ENCODE measurements at places on chromosomes 6 and 20. TPM values are rescaled to one million over a fixed set of nuclear protein-coding genes. Genes with fewer than 3 reads are reported as not detected.

DNA sequence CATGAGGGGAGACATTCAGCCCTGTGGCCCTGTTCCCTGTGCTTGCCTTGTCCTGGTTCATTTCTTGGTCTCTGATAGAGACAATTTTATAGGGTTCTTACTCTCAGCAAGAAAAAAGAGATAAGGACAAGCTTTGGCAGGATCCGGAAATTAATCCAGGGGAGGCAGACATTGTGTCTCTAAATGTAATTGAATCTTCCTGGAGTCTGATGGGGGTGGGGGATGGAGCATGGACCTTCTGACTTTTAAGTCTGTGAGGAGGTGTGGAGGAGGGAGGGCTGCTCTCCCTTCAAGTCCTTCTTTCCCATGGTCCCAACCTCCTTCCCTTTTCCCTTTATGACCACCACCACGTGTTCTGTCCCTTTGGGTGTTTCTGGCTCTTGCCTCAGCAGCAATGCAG is 512.7 kb downstream of the DHX35 start:
- DNase-seq, result no peak
- H3K27me3 ChIP-seq, result no peaks in the 10 kb centered on the region
- no peaks in the 10 kb centered on the region for H3K36me3 ChIP-seq
- H3K4me3 ChIP-seq, result no peak overlapping the region

DNA sequence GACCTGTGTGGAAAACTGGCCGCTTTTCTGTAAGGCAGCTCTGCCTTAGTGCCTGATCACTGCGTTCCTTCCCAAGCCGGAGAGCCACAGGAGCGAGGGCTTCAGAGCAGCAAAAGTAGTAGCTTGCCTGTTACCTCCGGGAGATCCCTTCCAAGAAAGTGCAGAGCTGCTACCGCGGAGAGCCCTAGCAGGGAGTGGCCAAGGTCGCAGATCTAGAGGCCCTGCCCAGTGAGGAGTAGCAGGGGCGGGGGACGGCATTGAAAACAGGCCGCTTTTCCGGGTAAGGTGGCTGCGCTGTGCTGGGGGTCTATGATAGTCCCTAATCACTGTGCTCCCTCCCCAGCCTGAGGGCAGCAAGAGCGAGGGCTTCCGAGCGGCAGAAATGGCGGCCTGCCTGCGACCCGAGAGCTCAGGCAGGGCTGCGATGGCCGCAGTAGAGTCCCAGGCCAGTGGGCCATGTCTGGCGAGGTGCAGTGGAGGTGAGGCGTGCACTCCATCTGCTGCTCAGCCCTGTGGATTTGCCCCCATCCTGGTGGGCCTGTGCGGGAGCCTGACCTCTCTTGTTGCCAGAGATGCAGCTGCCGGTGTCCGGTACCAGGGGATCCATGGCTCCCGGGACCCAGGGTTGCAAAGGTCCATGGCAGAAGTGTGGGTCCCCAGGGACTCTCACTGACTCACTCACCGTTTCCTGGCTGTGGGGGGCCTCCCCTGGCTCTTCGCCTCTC is 67.3 kb downstream of the KLHL32 start:
- H3K4me3 ChIP-seq, result no peak overlapping the region
- no peaks in the 10 kb centered on the region for H3K36me3 ChIP-seq
- no peaks in the 10 kb centered on the region for H3K4me1 ChIP-seq
- no peak overlapping the region for H3K27ac ChIP-seq
- no peaks in the 10 kb centered on the region for H3K27me3 ChIP-seq

DNA sequence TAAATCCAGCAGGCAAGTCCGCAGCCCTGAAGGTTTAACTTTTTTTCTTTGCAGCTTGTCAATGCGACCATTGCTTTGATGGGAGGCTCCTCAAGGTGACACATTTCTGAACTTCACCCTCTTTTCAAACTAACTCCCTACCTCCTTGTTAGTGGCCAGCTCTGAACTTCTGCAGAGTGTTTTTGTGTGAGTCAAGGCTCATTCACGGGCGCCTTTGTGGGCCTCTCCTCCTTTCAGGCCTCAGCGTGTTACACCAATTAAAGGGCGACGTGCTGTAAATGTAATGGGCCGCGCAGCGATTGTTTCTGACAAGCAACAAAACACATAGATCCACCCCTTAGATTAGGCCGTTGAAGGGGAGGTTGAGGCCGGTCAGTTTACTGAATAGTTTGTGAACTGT is 45.5 kb upstream of the NR2E1 start:
- H3K36me3 ChIP-seq, result no peaks in the 10 kb centered on the region
- H3K4me1 ChIP-seq, result no peaks in the 10 kb centered on the region
- no peak overlapping the region for H3K27ac ChIP-seq
- no peak overlapping the region for H3K4me3 ChIP-seq

GRCh38 chr20:57800791-57801430 is 91.1 kb upstream of the PMEPA1 start:
- no peaks in the 10 kb centered on the region for H3K36me3 ChIP-seq
- no peaks in the 10 kb centered on the region for H3K27me3 ChIP-seq
- no peaks in the 10 kb centered on the region for H3K4me1 ChIP-seq
- no peak overlapping the region for H3K4me3 ChIP-seq

DNA sequence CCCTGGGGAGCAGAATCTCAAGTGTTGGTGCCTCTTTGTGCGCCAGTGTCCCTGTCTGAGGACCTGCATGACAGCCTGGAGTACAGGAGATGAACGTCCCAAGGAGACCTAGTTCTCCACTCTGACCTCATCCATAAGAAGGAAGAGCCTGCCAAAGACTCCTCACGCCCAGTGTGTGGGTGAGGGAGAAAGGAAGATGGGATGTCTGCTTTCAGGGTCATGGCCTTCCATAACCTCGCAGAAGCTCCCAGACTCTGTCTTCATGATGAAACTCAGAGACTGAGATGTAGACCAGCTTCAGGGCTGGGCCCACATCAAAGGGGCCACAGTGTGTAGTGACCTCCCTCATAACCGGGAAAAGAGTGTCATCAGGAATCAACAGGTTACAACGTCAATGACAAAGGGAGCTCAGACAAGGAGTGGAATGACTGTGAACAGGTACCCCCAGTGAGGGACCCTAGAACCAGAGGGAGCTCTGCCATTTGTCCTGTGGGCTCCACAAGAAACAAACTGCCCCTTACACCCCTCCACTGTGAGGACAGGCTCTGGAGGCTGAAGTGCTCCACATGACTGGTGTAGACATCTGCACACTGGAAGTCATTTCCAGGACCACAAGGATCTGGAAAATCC is 8.1 kb downstream of the HLA-DQB1 start:
- no peaks in the 10 kb centered on the region for H3K4me1 ChIP-seq
- no peaks in the 10 kb centered on the region for H3K36me3 ChIP-seq
- DNase-seq, result no peak

- no peaks in the 10 kb centered on the region for H3K27me3 ChIP-seq
- peak overlapping the region; percentile 32 for H3K27ac ChIP-seq
- DNase-seq, result no peak
- no peak overlapping the region for H3K4me3 ChIP-seq
- peaks cover 30% of the 10 kb centered on the region for H3K4me1 ChIP-seq
Observed at GRCh38 chr6:144335311-144335861, 50.3 kb downstream of the UTRN start.

DNA sequence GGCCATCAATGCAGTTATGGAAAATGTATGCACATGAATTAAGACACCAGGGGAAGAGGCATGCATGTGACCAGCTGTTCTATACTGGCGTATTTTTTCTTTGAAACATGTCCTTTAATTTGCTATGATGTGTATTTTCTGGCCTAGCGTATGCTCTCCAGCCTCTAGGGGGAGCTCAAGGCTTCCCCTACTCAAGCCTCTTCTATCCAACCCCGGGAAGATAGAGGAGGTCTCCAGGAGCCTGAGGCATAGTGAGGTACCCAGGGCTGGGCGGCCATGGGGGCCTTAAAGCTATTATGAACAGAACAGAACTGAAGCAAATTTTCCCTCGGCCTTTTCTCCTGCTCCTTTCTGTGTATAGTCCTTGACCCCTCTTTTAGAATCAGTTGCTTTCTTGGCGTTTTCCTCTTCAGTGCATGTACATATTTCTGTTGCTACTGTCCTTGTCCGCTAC is 528.9 kb downstream of the MAFB start:
- no peaks in the 10 kb centered on the region for H3K4me1 ChIP-seq
- peaks cover 5% of the 10 kb centered on the region for H3K27me3 ChIP-seq
- H3K36me3 ChIP-seq, result no peaks in the 10 kb centered on the region
- H3K27ac ChIP-seq, result no peak overlapping the region
- H3K4me3 ChIP-seq, result no peak overlapping the region

- no peak for DNase-seq
- no peak overlapping the region for H3K4me3 ChIP-seq
- H3K27me3 ChIP-seq, result no peaks in the 10 kb centered on the region
- H3K4me1 ChIP-seq, result no peaks in the 10 kb centered on the region
Observed at GRCh38 chr6:138797806-138798446, 2.0 kb downstream of the ECT2L start.

DNA sequence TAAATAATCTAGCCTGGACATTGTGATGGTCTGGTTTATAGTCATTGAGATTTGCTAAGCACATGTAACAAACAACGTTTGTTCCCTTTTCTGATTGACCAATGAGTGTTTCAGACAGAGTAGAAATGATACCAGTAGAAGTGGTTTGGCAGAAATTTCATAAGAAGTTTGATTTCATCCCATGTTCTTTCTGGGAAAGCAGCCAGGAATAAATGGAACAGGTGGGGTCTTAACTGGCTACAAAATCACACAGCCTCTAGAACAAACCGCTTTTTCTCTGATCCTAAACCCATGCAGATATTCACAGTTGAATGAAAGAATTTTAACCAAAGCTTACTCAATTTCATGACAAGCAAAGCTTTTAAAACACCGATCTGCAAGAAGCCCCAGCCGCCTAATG is 227.5 kb downstream of the UST start:
- no peaks in the 10 kb centered on the region for H3K36me3 ChIP-seq
- peaks cover 9% of the 10 kb centered on the region for H3K4me1 ChIP-seq
- no peak for DNase-seq
- no peaks in the 10 kb centered on the region for H3K27me3 ChIP-seq
- H3K27ac ChIP-seq, result no peak overlapping the region
- H3K4me3 ChIP-seq, result no peak overlapping the region

DNA sequence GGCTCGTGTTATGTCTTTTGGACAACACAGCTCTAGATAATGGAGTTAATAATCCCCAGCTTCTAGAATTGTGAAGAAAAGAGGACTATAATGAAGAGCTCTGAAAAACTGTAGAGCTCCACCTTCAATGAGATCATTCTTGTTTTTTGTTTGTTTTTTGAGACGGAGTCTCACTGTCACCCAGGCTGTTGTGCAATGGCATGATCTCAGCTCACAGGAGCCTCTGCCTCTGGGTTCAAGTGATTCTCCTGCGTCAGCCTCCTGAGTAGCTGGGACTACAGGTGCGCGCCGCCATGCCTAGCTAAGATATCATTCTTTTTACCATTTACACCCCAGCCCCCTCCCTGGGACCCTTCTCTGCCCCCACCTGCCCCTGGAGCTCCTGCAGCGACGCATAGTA is 36.6 kb downstream of the ERGIC3 start:
- no peaks in the 10 kb centered on the region for H3K27me3 ChIP-seq
- DNase-seq, result no peak
- H3K36me3 ChIP-seq, result no peaks in the 10 kb centered on the region
- H3K4me3 ChIP-seq, result no peak overlapping the region
- H3K27ac ChIP-seq, result no peak overlapping the region

DNA sequence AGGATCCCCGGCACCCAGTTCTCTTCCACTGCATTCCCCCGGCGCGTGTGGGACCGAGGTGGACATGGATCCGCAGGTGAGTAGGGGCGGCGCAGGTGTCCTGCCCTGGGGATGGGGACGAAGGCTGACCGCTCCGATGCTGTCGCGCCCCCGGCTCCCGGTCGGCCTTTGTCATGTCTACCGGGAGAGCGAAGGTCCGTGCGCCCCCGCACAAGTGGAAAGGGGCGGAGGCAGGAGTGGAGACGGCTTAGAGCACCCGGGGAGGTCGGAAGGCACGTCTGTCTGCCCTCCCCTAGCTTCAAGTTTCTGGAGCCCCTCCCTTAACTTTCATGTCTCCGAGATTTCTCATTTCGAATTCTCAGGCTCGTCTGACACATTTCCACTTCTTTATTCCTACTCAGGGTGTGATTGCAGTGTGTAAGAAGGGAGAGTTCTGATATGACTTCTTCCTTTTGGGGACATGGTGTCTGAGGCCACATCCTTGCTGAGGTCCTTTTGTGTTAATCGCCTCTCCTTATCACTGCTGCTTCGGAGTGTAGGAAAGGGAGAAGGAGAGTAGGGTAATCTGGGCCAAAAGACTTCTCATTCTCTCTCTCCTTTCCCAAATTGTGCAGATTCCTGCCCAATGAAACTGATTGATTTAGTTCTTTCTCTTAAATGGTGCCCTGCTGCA is 435 bp downstream of the KIFC1 start:
- no peaks in the 10 kb centered on the region for H3K27me3 ChIP-seq
- peak overlapping the region; percentile 50 for H3K4me3 ChIP-seq
- no peaks in the 10 kb centered on the region for H3K4me1 ChIP-seq
- DNase-seq, result peak; percentile 29
- peak overlapping the region; percentile 90 for H3K27ac ChIP-seq
- H3K36me3 ChIP-seq, result no peaks in the 10 kb centered on the region

GRCh38 chr20:7866285-7866684 is 74.0 kb downstream of the HAO1 start:
- H3K27ac ChIP-seq, result no peak overlapping the region
- no peaks in the 10 kb centered on the region for H3K27me3 ChIP-seq
- no peak overlapping the region for H3K4me3 ChIP-seq
- DNase-seq, result peak; percentile 73
- no peaks in the 10 kb centered on the region for H3K4me1 ChIP-seq

DNA sequence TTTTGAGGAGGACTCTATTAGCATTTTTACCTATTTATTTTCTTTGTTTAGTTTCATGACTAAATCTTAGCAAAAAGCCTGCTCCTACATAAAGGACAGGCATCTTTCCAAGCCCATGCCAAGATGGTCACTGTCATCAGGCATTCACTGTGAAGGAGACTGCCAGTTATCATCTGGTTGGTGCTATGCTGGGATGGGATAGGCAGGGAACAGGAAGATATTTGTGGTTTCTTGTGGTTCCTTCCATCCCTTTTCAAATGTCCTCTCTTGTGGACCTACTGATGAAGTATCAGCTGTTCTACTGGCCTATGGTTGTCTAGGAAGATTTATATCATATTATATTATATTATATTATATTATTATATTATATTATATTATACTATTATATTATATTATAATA is 107.0 kb downstream of the MCHR2 start:
- no peaks in the 10 kb centered on the region for H3K36me3 ChIP-seq
- no peak overlapping the region for H3K27ac ChIP-seq
- H3K27me3 ChIP-seq, result no peaks in the 10 kb centered on the region
- H3K4me3 ChIP-seq, result no peak overlapping the region
- DNase-seq, result no peak

GRCh38 chr20:32429343-32429742 is 71.2 kb downstream of the ASXL1 start:
- H3K36me3 ChIP-seq, result peaks cover 48% of the 10 kb centered on the region
- no peaks in the 10 kb centered on the region for H3K4me1 ChIP-seq
- no peak for DNase-seq

GRCh38 chr6:9248133-9248532 is 812.8 kb upstream of the SLC35B3 start:
- H3K4me1 ChIP-seq, result no peaks in the 10 kb centered on the region
- DNase-seq, result no peak
- no peak overlapping the region for H3K27ac ChIP-seq
- H3K4me3 ChIP-seq, result no peak overlapping the region
- H3K27me3 ChIP-seq, result no peaks in the 10 kb centered on the region
- no peaks in the 10 kb centered on the region for H3K36me3 ChIP-seq

Gene TDRD6
- 0.03 TPM for polyA plus RNA-seq

Gene MYL9
- 68.4 TPM for polyA plus RNA-seq

Gene LPIN3
- 5.2 TPM for polyA plus RNA-seq

Gene SMLR1
- not detected for polyA plus RNA-seq

Gene TULP1
- 0.05 TPM for polyA plus RNA-seq

Gene CD83
- 28.8 TPM for polyA plus RNA-seq

Gene UTRN
- 24.6 TPM for polyA plus RNA-seq

Gene MYH7B
- 0.21 TPM for polyA plus RNA-seq

Gene HRH3
- polyA plus RNA-seq, result not detected

Data from lung (tissue), 17 donors.